Adrenal gland (tissue), 19 donors: ENCODE measurements at places on chromosomes 7 and 10. TPM values are rescaled to one million over a fixed set of nuclear protein-coding genes. Genes with fewer than 3 reads are reported as not detected.
A peak's percentile ranks its signal among the peaks of the same experiment; 100 is the strongest.

TEX36 gene
- not detected for total RNA-seq

CARD11 gene
- total RNA-seq, result 4.2 TPM

- H3K4me1 ChIP-seq, result no peaks in the 10 kb centered on the region
- H3K27me3 ChIP-seq, result no peaks in the 10 kb centered on the region
- no peak overlapping the region for H3K4me3 ChIP-seq
- H3K27ac ChIP-seq, result no peak overlapping the region
- H3K36me3 ChIP-seq, result no peaks in the 10 kb centered on the region
- no peak for DNase-seq
These were observed 72.1 kb upstream of the INHBA start for GRCh38 chr7:41774966-41775365.

- H3K27me3 ChIP-seq, result no peaks in the 10 kb centered on the region
- no peaks in the 10 kb centered on the region for H3K36me3 ChIP-seq
- no peak for DNase-seq
- no peak overlapping the region for H3K27ac ChIP-seq
- H3K4me3 ChIP-seq, result no peak overlapping the region
These were observed 1.4 kb upstream of the ASNS start for GRCh38 chr7:97873606-97874005.

DNA sequence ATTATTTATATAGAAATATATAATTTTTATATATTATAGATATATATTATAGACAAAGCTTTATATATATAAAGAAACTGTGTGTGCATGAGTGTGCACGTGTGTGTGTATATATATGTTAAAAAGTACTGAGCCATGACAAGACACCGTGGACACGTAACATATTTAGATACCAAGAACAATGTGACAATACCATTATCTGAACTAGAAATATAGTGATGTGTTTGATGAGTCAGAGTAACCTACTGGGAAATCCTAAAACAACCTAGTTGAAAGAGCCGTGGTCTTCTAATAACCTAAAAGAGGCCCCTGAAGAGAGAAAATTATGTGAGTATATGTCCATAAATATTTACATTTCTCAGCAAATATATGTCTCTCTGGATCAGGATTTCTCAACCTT lies 50.7 kb upstream of the ITGB8 start:
- no peak overlapping the region for H3K27ac ChIP-seq
- no peaks in the 10 kb centered on the region for H3K4me1 ChIP-seq
- no peak overlapping the region for H3K4me3 ChIP-seq
- H3K27me3 ChIP-seq, result no peaks in the 10 kb centered on the region
- no peak for DNase-seq
- H3K36me3 ChIP-seq, result no peaks in the 10 kb centered on the region

GRCh38 chr7:111953611-111954010 lies 252.6 kb downstream of the DOCK4 start:
- peak overlapping the region; percentile 32 for H3K27ac ChIP-seq
- no peak overlapping the region for H3K4me3 ChIP-seq
- no peaks in the 10 kb centered on the region for H3K27me3 ChIP-seq

- H3K36me3 ChIP-seq, result no peaks in the 10 kb centered on the region
- DNase-seq, result no peak
These were observed 50.3 kb upstream of the MET start for GRCh38 chr7:116621649-116622048.

CRTAC1 gene
- 0.26 TPM for total RNA-seq

- peak; percentile 41 for DNase-seq
- H3K27ac ChIP-seq, result no peak overlapping the region
- H3K4me1 ChIP-seq, result peaks cover 4% of the 10 kb centered on the region
These were observed 138.0 kb upstream of the YAE1 start for GRCh38 chr7:39428221-39428620.

PDIA4 gene
- 97.8 TPM for total RNA-seq

AFAP1L2 gene
- total RNA-seq, result 5.0 TPM

DNAAF5 gene
- total RNA-seq, result 14.5 TPM

DNA sequence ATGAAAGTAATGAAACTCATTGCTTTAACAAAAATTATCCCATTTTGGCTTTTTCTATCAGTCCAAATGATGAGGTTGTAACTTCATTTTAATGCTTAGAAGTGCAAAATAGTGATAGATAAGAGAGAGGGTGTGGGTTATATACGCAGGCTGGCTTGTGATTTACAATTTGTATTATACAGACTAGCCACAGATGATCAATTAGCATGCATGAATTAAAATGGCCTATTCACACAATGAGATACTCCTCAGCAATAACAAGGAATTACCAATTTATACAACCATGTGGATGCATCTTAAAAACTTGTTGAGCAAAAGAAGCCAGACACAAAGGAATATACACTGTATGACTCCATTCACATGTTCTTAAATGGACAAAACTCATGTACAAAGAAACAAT lies 45.4 kb upstream of the JAZF1 start:
- H3K4me3 ChIP-seq, result no peak overlapping the region
- no peak for DNase-seq
- no peaks in the 10 kb centered on the region for H3K27me3 ChIP-seq
- H3K36me3 ChIP-seq, result no peaks in the 10 kb centered on the region
- no peak overlapping the region for H3K27ac ChIP-seq

DNA sequence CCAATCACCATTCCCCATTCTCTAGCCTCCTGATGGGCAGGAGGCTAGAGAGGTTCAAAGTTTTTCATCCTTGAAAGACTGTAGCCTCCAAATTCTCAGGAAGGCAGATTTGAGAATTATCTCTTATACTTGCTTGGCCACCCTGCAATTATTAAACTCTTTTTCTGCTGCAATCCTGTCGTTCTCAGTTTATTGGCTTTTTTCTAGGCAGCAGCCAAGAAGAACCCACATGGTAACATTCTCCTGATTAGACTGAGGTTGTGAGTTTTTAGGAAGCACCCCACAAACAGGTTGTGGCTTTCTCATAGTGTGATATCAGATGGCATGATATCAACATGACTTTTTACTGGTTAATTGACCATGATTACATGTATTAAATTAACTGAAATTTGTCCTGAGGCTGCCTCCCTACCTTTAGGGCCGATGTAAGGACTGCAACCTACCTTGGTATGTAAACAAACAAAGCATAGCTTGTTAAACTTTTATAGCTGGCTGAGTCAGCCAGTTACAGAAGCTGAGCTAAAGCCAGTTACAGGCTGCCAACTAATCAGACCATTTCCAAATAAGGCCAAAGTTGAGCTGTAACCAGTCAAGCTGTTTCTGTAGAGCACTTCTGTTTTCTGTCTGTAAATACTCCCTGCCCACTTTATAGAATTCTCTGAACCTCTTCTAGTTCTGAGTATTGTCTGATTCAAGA lies 3.2 kb upstream of the ZNF248 start:
- DNase-seq, result no peak
- no peaks in the 10 kb centered on the region for H3K36me3 ChIP-seq
- H3K4me3 ChIP-seq, result no peak overlapping the region
- no peak overlapping the region for H3K27ac ChIP-seq
- H3K4me1 ChIP-seq, result peaks cover 7% of the 10 kb centered on the region

- H3K36me3 ChIP-seq, result no peaks in the 10 kb centered on the region
- H3K27me3 ChIP-seq, result no peaks in the 10 kb centered on the region
- no peak for DNase-seq
- peak overlapping the region; percentile 94 for H3K4me3 ChIP-seq
- H3K27ac ChIP-seq, result no peak overlapping the region
These were observed 1.5 kb downstream of the PDLIM1 start for GRCh38 chr10:95289003-95289920.

- DNase-seq, result peak; percentile 68
- H3K27me3 ChIP-seq, result peaks cover 8% of the 10 kb centered on the region
- no peaks in the 10 kb centered on the region for H3K4me1 ChIP-seq
- H3K27ac ChIP-seq, result no peak overlapping the region
These were observed 752 bp downstream of the KLF14 start for GRCh38 chr7:130732980-130733930.

- H3K4me3 ChIP-seq, result no peak overlapping the region
- no peak for DNase-seq
- no peak overlapping the region for H3K27ac ChIP-seq
- H3K36me3 ChIP-seq, result no peaks in the 10 kb centered on the region
- peaks cover 13% of the 10 kb centered on the region for H3K4me1 ChIP-seq
These were observed 8.2 kb upstream of the ACTA2 start for GRCh38 chr10:88960802-88961201.

DNA sequence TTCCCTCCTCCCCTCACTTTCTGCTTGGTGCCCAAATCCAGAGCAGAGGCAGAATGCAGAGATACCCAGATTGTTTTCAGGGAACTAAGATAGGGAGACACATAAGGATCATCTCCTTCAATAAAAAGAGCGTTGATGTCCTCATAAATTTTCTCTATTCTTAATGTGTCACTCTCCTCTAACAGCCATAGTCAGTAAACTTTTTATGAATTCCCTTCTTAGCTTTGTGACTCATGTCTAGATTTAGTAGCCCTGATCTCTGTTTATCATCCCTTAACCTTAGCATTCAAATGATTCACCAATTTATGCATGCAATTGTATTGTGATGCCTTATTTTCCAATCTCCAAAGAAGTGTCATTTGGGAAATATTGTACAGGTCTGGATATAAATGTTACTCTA lies 995.5 kb upstream of the C7orf33 start:
- no peaks in the 10 kb centered on the region for H3K4me1 ChIP-seq
- H3K27ac ChIP-seq, result no peak overlapping the region
- DNase-seq, result no peak
- no peak overlapping the region for H3K4me3 ChIP-seq
- no peaks in the 10 kb centered on the region for H3K27me3 ChIP-seq

GRCh38 chr10:88982366-88982765 lies 8.2 kb upstream of the FAS start:
- peaks cover 55% of the 10 kb centered on the region for H3K4me1 ChIP-seq
- H3K27ac ChIP-seq, result no peak overlapping the region
- DNase-seq, result no peak
- no peaks in the 10 kb centered on the region for H3K27me3 ChIP-seq

DNA sequence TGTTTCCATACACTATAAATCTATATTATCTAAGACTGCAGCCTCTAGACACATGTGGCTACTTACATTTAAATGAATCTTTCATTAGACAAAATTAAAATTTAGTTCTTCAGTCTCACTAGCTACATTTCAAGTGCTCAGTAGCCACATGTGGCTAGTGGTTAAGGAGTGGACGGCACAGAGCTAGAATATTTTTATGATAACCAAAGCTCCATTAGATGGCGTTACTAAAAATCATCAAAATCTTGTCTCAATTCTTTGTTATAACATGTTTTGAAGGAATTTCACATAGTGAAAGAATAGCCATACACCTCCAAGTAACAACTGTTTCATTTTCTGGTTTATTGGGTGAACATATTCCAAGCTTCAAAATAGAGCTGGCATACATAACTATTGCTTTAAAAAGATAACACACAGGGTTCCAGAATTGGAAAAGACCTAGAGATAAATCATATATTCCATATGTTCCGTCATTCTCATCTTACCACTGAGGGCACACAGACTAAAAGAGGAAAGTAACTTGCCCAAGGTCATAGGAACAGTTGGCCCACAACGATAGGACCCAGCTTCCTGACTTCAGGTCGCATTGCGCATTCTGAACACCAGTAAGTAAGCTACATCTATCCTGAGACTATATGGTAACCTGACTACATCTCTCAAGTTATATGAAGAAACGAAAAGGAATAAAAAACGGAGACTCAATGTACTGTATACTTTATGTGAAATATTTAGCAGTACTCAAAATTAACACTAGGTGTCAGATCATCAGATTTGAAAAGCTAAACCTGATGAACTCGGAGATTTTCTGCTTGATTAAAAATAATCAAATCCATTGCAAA lies 66.6 kb downstream of the CAV1 start:
- no peaks in the 10 kb centered on the region for H3K36me3 ChIP-seq
- no peak for DNase-seq
- H3K4me3 ChIP-seq, result no peak overlapping the region
- peaks cover 3% of the 10 kb centered on the region for H3K4me1 ChIP-seq

PLOD3 gene
- total RNA-seq, result 62.2 TPM

ADAMTS14 gene
- total RNA-seq, result under 0.01 TPM

THSD7A gene
- 5.5 TPM for total RNA-seq

DNA sequence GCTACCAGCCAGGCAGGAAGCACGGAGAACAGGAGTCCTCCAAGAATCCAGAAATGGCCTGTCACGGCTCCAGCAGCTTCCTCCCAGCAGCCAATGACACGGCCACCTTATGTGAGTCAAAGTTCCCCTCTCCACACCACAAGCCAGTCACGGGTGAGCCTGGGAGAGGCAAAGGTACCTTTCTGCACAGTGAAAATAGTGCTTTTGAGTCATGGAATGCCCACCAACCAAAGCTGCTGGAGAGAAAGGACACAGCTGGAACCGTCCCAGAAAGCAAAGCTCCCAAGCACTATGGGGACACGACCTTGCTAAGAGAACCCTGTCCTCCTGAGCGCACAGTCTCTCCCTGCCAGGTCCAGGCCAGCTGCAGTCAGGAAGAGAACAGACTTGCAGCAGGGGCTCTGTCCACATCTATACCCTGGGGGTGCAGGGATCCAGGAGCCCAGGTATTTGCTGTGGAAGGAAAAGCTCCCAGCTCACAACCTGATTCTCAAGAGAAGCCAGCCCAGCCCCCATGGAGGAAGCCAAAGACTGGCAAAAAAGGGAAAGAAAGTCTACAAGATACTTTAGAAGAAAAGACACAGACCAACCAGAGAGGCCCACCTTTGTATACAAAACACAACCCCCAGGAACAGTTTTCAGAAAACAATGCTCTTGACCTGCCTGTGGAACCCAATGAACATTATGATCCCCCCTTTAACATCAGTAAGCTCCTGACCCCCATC lies 24.4 kb downstream of the C10orf71 start:
- no peaks in the 10 kb centered on the region for H3K4me1 ChIP-seq
- no peak overlapping the region for H3K4me3 ChIP-seq
- no peaks in the 10 kb centered on the region for H3K36me3 ChIP-seq
- DNase-seq, result no peak
- H3K27ac ChIP-seq, result no peak overlapping the region

DNA sequence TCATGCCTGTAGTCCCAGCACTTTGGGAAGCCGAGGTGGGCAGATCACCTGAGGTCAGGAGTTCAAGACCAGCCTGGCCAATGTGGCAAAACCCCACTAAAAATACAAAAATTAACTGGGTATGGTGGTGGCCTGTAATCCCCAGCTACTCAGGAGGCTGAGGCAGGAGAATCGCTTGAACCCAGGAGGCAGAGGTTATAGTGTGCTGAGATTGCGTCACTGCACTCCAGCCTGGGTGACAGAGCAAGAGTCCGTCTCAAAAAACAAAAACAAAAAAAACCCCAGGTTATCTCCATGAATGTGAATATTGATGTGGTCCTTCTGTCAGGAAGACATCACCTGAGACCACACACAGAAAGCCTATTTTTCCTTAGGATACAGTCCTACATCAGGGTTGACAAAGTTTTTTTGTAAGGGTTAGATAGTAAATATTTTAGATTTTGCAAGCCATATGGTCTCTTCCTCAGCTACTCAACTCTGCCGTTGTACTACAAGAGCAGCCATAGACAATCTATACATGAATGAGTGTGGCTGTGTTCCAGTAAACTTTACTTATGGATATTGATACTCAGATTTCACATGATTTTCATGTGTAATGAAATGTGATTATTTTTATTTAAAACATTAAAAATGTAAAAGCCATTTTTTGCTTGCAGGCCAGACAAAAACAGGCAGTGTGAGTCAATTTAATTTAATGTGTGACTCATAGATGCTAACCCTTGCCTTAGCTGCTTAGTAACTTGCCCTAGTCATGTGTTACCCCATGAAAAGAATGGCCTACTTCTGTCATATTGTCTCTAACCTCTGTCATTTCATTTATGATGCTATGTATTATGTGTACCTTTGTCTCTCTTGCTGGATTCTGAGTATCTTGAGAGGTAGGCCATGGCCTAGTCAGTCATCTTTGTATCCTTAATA lies 78.1 kb downstream of the TPST1 start:
- H3K27ac ChIP-seq, result no peak overlapping the region
- H3K4me1 ChIP-seq, result peaks cover 16% of the 10 kb centered on the region
- no peaks in the 10 kb centered on the region for H3K36me3 ChIP-seq
- DNase-seq, result no peak
- no peak overlapping the region for H3K4me3 ChIP-seq
